ENCODE measurements at places on chromosomes 3 and 15. TPM values are rescaled to one million over a fixed set of nuclear protein-coding genes. Genes with fewer than 3 reads are reported as not detected.

The SENP8 gene
- total RNA-seq: 1.4 TPM

DNA sequence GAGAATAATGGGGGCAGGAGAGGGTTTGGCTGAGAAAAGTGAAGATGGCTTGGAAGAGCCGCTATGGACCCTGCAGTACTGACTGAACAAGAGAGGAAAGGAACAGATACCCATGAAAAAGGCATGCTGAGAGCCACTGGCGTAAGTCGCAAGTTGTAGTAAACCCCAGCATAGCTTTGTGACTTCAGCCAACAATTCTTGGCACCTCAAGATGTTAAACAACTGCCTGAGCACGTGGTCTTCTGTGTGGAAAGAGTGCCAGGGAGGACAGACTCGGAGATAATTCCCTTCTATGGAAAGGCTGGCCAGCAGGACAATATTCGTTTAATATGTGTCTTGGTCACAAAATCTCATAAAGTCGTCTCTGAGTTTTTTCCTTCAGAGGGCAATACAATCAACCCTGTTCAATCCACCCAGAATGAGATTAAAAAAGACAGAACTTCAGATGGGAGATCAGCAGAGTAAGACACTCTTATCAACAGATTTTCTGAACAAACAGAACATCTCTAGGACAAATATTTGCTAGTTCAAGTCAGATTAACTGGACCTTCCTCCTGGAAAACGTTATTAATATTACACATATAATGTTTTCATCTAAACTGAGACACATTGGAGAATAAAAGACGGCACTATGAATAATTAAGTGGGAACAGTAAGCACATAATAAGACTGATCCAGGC lies 49.2 kb downstream of the NEK10 start:
- no peak for DNase-seq

The AGTR1 gene
- total RNA-seq: not detected

DNA sequence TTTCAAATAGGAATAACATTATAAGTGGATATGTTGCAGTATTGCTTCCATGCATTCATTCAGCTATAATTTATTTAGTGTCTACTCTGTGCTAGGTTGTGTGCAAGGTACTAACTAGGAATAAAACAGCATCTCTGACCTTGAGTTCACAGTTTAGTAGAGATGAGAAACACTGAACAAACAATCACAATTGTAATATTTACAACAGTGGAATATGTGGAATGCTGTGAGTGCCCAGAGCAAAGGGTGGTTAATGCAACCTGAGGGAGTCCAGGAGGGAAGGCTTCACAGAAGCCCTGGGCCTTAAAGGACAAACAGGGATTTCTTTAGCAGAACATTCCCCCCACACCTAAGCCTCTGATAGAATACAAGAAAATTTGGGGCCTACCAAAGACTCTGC lies 13.3 kb downstream of the SFMBT1 start:
- no peak for DNase-seq

DNA sequence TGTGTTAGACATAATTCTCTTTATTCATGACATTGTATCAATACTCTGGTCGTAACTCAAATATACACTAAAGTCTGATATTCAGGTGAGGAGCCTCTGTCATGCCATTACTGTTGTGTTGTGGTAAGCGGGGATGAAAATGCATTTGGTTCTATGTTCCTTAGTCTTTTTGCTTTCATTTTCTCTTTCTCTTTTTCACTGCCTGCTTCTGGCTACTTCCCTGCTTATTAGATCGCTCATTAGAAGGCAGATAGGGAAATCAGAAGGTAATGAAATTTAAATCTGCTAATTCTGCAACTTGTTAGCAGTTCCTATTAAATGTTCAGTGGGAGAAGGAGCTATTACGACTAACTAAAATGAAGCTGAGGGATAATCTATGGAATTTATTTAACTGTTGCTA lies 345.0 kb downstream of the GRM7 start:
- DNase-seq: no peak

The ROBO2 gene
- not detected for total RNA-seq

The ST6GAL1 gene
- total RNA-seq: 11.8 TPM

DNA sequence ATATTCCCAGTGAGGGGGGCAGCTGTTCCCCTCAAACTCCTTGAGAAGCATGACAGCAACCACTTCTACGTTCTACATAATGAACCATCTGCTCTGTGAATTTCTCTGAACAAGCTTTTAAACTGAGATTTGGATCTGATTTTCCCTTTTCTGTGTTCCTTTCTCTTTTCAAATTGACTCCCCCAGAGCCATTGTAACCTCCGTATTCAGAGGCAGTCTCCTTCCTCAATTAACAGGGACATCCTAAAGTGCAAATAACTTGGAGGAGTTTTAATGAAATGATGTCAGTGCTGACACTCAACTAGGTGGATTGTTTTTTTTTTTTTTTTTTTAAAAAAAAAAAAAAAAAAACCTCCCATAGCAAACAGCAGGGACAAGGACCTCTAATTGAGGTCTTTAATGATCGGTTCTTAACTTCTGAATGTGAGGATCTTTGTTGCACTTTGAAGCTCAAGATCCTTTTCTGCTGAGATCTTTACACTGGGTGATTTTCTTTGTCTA lies 48.8 kb downstream of the ADAMTS9 start:
- no peak for DNase-seq

The SPINT1 gene
- total RNA-seq: not detected

GRCh38 chr3:9879830-9880549 lies at the start of gene CIDEC:
Gene CIDEC (minus strand): TSS chr3:9880253. CDS start chr3:9878486, 1,767 bp downstream.
- DNase-seq: no peak

The RASGRP1 gene
- not detected for total RNA-seq

DNA sequence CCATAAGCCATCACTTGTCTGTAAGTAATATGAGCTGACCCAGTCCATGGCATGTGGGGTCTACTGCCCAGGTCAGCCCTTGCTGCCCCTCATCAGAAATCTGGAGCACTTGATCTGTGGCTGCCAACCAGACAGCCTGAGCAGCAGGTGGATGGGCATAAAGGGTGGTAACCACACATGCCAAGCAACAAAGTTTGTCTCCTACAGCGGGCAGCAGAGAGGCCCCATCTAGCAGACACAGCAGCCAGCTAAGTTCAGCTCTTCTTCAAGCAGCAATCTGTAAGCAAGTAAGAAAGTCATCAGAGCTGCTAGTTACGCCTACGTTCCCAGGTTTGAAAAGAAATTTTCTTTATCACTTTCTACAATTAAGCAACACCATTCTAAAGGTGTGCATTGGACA lies 27.9 kb downstream of the CHCHD4 start:
- no peak for DNase-seq

The SUMF1 gene
- total RNA-seq: 31.9 TPM

DNA sequence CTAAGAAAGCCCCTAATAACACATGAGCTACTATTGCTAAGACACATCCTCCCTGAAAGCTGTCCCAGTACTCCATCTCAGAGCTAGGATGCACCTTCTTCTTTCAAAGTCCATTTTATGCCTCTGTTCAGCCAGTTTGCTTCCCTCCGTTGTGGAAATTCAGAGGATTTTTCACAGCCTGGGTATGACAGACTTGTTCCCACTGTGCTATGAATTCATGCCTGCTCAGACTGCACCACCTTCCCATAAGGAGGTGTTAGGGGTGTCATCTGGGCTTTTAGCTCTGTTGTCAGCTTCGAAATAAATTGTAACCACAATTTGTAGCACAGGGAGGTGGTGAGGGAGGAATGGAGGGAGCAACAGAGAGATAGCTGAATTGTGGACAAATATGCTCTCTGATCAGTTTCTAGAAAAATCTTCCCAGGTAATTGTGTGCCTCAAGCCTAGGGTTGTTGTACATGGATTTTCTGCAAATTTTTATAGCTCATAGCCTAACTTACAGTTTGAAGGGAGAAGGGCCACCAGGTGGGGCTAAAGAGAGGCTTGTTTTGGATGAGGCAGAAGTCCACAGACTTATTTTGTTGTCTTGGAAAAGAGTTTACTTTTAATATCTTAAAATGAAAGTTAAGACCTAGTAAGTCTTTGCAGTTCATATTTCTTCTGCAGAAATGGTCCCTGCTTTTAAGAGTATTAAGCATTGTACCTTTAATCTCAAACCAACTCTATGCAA lies 462.0 kb downstream of the PDCD6IP start:
- peak; percentile 87 for DNase-seq

- DNase-seq: no peak
Observed at GRCh38 chr3:6439226-6439625, 421.7 kb upstream of the GRM7 start.

- no peak for DNase-seq
Observed at GRCh38 chr15:66839506-66840112, 137.6 kb downstream of the SMAD6 start.

DNA sequence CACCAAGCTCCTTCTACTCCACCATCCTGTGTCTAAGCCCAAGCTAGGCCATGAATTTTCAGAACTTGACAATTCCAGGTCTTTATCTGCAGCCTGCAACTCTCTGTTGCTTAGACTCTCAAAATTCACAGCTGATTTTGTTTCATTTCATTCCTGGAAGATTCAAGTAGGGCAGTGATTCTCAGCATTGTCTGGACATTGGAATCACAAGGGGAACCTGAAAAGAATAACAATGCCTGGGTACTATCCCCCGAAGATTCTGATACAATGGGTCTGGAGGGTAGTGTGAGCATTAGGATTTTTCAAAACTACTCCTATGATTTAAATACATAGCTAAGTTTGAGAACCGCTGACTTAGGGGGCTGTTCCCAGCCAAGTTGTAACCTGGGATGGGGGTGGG lies 534.7 kb upstream of the IL12A start:
- no peak for DNase-seq

The C3orf85 gene
- total RNA-seq: not detected

DNA sequence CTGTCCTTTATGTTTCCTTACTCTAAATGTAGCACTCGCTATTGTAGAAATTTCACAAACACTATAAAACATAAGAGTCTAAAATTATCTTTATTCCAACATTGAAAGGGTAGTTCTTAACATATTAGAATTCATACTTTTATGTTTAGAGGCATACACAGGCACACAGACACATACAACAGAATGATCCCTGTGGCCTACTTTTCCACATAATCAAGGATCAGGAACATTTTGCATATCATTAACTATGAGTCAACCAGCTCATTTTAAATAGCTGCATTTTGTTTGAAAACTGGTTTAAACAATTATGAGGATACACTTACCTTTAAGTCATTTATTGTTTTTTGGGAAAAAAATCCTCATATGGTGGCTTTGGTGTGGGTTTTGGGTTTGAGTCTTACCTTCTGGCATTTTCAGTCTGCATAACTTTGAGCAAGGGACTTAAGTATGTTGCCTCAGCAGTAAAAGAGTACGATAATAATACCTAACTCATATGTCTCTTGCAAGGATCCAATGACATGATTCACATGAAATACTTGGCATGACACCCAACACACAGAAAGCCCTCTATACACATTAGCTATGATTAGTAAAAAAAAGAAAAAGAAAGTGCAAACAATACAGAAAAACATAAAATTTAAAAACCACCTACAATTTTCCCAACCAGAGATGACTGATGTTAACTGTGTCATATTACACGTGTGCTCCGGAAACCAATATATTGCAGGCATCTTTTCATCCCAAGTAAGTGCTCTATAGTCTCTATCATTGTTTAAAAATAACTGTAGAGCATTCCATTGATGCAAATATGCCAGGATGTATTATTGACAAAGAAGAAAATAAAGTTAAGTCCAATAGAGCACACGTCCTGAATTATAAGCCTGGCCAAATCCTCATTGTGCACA lies 213.1 kb upstream of the ADAMTS9 start:
- DNase-seq: no peak

GRCh38 chr3:104810896-104811295 lies 555.8 kb upstream of the ALCAM start:
- DNase-seq: no peak

GRCh38 chr3:114144909-114145688 lies 33.8 kb downstream of the DRD3 start:
- no peak for DNase-seq

The RTP1 gene
- total RNA-seq: not detected

DNA sequence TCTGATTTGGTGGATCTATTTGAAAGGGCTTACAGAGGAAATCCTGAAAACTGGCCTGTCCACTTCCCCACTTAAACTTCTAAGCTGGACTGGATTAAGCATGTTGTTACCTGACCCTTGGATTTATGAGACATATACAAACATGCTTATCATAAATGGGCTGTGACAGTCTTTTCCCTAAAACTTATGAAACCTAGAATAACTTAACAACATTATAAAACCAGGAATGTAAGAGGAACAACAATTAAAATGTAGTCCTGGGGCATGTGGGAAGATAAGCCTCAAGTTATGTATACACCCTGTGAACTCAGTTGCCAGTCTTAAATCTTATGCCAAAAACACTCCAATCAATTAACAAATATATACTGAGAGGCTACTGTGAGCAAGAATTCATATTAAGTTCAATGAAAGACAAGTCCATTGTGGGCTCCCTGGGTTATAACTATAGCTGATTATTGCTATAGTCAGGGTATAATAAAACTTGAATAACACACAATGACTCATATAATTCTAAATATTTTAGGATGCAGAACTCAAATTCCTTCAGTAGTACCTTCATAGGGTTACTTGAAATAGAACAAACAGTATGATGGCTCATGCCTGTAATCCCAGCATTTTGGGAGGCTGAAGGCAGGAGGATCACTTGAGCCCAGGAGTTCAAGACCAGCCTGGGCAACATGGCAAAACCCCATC lies 87.2 kb upstream of the PPIB start:
- DNase-seq: no peak

DNA sequence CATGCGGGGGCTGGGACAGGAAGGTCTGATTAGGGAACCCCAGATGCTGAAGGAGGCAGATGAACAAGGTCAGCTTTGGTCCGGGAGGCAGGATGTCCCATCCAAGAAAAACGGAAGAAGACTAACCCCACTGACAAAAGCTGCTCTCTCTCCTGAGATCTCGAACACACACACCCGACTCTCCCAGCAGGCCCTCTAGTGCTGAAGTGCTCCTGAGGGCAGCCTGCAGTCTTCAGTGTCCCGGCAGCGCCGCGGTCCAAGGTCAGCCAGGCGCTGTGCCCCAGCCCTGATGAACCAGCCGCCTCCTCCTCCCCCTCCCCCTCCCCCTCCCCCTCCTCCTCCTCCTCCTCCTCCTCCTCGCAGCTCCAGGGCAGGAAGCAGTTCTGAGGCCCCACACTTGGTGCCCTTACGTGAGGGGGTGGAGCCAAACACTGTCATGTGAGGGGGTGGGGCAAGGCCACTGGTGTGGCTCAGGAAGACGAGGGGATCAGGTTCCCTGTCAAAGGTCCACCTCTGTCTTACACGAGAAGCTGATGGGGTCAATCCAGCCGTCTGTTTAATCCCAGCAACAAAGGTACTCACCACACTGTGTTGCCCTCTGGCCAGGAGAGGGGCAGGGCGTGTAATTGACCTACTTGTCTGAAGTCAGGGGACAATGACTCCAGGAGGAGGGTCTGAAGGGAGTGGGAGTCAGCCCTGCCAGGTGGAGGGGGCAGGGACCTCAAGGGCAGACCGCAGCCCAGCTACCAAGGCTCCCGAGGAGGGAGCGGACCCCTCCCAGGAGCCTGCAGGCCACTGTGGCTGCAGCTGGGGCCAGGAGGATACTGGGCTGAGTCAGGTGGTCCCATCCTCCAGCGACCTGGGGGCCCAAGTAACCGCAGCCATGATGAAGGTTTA lies 34.3 kb downstream of the PRR23E start:
- no peak for DNase-seq

The OR5K1 gene
- not detected for total RNA-seq

The USP4 gene
- total RNA-seq: 21.6 TPM

The SYNPR gene
- not detected for total RNA-seq

The STRA6 gene
- 17.2 TPM for total RNA-seq

The SCAANT1 gene
- not detected for total RNA-seq

The NR2F2 gene
- total RNA-seq: 3.6 TPM

All from G401 (cell line).